ENCODE measurements at places on chromosomes 2 and 18.

GRCh38 chr2:218262631-218263586 is 2.1 kb downstream of the GPBAR1 start:
- no peak for DNase-seq

- DNase-seq: no peak
These were observed 777.6 kb upstream of the SOX11 start for GRCh38 chr2:4914551-4914950.

DNA sequence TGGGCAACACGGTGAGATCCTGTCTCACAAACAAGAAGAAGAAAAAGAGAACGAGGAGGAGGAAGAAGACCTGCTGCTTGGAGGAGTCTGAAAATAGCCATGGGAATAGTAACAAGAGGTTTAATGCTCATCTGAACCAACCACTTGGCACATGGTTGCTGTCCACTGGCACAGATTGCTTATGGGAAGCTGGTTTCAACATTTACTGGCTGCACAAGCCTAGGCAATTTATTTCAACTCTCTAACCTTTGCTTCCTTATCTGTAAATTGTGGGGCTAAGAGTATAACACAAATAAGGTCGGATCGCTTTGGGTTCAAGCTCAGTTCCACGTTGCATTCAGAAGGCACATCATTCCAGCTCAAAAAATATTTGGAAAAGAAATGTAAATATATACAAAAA is 14.2 kb upstream of the RHOB start:
- no peak for DNase-seq

DNA sequence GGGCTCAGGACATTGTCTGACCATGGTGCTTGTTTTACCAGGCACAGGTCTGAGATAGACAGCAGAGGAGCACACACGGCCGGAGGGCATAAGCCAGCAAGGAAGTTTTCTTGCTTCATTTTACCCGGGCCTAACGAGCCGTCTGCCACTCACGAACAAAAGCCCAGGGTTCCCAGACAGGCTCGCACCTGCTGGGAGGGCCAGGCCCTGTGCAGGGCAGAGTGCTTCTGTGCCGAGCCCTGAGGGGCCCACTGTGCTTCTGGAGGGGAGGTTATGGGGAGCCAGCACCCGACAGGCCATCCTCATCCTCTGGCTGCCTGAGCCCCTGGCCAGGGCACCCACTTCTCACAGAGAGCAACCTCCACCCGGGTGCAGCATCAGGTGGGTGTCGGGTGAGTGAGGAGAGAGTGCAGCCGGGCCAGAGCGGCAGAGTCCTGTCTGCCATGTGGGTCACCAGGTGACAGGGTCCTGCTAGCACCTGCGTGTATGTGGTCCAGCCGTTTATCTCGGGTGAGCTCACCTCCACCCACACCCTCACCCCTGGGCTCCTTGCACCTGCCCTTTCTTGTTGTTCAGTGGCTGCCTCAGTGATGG is 297.9 kb downstream of the NDUFA10 start:
- DNase-seq: no peak

DNA sequence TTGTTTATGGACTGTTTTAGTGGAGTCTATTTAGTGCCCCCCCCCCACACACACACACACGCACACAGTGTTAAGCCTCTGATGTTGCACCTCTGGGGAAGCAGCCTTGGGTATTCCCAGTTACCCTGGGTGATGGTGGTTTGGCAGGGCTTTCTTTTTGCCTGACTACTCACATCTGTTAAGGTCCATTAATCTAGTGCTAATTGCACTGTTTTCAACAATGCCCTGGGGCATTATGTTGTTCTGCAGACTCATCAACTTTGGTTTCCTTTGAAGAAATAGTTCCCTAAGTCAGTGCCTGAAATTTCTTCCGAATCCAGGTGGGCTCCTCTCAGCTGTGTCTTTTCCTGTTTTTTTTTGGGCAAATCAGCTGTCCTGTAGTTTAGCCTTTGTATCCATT is 34.7 kb downstream of the SPOPL start:
- no peak for DNase-seq

- no peak for DNase-seq
These were observed 5.4 kb downstream of the MRO start for GRCh38 chr18:50814395-50814794.

GRCh38 chr18:3177902-3178687 is 41.7 kb downstream of the MYOM1 start:
- peak; percentile 95 for DNase-seq

DNA sequence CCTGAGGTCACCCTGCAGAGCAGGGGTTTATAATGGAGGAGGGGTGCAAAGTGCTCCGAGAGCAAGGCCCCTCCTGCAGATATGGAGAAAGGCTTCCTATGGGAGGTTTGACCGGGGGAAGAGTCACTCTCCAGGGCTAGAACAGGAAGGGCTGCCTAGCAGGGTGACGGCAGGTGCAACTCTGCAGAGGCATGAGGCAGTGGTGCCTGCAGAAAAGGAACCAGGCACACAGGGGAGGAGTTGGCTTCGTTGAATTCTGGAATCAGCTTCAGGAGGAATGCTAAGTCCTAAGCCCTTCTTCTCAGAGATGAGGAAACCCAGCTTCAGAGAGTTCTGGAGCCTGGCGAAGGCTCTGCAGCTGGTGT is 17.5 kb upstream of the HPCAL1 start:
- peak; percentile 44 for DNase-seq

- DNase-seq: no peak
These were observed 514.4 kb upstream of the HS6ST1 start for GRCh38 chr2:128832946-128833663.

- peak; percentile 82 for DNase-seq
These were observed 38.7 kb downstream of the PKDCC start for GRCh38 chr2:42086500-42086953.

- no peak for DNase-seq
These were observed 53.3 kb upstream of the ACAA2 start for GRCh38 chr18:49866680-49867079.

DNA sequence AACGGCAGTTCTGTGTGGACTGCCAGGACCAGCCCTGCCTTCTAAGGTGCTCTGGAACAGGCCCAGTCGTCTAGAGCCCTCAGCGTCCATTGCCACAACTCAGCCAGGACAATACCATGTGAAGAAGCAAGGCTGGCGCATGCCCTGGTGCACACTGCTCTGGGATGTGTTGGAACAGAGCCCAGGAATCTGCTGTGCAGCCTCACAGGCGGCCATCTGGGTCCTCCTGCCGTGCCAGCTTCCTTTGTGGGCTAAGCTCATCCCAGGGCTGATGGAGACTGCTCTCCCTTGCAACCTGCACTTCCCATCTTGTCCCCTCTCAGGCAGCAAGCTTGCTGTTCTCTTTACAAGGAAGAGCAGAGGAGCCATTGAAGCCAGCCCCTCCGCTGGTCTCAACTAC is 246.4 kb upstream of the PXDN start:
- DNase-seq: peak; percentile 47

- DNase-seq: no peak
These were observed 19.5 kb upstream of the DTNB start for GRCh38 chr2:25692737-25693445.

GRCh38 chr2:235849489-235849888 is 318.7 kb downstream of the GBX2 start:
- no peak for DNase-seq

DNA sequence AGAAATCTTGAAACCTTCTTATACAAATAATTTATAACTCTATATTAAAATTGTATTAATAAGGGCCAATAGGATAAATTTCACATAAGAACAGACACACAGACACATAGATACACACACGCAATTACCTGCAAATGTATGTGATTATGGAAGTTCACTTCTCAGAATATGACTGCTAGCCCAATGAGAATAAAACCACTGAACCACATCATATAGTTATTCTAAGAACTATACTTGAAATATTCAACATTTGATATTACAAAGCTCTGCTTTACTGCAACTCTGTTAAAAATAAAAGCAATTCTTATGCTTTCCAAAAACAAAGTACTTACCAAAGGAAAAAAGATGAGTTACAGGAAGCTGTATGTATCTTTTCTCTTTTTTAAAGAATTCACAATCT is 51.1 kb downstream of the PGAP1 start:
- no peak for DNase-seq

GRCh38 chr2:205727174-205727573 is 44.9 kb downstream of the NRP2 start:
- no peak for DNase-seq

DNA sequence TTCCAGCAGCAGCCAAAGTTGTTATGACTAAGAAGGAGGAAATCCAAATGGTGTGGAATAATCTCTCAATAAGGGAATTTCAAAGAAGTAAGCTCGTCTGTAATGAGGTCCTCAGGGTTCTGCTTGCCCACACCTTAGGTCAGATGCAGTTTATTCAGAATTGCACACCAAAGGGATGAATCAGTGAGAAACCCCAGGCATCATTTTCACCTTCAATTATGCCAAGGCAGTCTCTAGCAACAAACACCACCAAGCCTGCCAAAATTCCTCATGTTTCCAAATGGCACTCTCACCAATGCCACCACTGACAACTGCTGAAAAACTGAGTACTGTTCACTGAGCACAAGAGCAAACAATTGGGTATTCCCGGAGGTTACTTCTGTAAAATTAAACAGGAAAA is 43.6 kb downstream of the KCNG3 start:
- no peak for DNase-seq

DNA sequence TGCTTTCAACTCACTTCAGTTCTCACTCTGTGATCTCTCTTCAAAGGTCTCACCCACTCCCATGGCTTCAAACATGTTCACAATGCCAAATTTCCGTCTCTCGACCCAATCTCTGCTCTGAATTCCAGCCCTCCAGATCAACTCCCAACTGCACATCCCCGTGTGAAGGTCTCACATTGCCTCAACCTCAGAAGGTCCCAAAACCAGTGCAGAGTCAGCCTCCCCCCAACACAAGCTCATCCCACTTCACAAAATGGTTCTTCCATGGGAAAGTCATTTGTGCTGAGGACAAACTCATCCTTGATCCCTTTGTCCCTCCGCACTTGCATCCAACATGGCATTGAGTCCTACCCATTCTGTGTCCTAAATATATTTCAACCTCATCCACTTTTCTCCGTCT is 31.0 kb upstream of the GNAL start:
- no peak for DNase-seq

DNA sequence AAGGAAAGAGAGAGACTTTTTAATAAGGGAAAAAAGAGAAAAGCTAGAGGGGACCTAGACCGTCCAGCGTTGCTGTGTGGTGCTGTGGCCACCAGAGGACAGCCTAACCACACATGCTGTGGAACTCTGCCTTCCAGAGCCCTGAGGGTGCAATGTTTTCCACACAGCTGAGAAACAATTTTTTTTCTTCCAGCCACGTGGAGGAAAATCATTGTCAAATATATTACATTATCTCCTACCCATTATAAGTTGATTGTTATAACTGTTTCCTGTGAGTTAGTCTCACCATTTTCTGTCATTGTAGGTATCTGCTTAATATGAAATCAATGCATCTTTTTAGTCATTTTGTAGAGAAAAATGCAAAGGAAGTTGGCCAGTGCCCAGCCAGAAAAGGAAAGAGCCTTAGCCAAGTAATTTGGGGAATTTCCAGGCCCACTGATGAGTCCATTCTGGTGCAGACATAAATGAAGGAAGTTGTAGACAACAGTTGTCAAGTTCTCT is 5.9 kb upstream of the MRPL19 start:
- peak; percentile 75 for DNase-seq

DNA sequence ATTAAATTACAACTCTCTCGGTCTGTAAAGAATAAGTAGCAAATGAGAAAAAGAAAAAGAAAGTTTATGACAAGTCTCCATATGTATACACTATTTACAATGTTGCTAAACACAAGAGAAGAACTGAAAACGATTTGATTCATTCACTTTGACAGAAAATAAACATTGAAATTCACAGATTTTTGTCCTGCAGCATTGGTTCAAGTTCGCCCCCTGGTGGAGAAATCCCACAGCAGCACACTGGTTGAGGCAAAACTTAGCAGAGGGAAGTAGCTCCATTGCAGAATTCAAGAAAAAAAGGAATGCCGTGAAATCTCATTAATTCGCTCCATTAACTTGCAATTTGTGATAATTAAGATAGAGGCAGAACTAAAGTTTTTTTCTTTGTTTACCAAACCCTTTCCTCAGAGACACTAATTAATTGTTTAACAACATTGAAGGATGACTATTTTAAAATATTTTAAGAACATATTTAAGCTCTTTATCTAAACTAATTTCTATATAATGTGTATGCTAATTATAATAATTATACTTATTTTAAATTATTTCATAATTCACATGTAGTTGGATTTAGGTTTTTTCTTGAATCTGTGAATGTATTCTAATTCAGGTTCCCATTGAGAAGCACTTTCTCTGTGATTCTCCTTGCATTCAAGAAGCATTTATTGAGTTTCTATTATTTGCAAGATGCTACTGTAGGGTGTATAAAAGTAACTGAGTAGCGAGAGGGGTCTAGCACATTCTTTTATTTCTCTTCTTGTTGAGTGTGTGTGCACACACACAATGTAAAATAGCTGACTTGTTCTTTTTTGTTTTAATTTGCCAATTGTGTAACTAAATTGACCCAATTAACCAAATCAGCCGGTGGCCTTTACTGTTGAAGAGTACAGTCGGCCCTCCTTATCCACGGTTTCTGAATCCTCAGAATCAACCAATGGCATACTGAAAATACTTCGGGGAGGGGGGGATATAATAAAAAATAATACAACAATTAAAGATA is 74.1 kb downstream of the COL4A3 start:
- DNase-seq: peak; percentile 16

GRCh38 chr2:232478571-232479340 is 8.9 kb downstream of the ECEL1 start:
- no peak for DNase-seq

DNA sequence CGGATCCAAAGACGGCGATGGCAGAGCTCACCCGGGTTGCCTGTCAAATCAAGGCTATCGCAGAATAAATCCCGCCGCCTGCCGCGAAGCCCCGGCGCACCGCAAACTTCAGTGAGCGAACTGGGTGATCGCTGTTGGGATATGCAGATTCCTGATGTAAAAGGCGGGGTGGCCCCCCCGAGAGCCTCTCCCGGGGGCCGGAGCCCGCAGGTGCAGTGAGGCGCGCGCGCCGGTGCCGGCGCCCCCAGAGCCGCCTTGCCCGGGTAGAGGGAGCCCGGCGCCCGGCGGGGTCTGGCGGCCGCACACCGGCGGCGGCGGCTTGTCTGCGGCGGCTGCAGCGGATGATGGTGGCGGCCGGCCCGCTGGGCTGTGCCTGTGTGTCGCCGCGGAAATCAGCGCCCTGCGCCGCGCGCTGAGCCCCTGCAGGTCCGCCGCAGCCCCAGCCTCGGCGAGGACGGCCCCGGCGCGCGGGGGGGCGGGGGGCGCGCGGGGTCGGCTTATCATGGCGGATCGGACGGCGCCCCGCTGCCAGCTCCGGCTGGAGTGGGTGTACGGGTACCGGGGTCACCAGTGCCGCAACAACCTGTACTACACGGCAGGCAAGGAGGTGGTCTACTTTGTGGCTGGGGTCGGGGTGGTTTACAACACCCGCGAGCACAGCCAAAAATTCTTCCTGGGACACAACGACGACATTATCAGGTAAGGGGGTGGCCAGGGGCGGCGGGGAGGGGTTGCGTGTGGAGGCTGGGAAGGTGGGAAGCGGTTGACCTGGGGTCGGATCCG is 1.3 kb downstream of the EML6 start:
- no peak for DNase-seq

Data from Kasumi-1 (cell line).